ENCODE measurements at places on chromosomes 7 and 10. TPM values are rescaled to one million over a fixed set of nuclear protein-coding genes. Genes with fewer than 3 reads are reported as not detected.

The CHAT gene
- not detected for total RNA-seq

GRCh38 chr7:77226357-77226839 lies 26.8 kb upstream of the FGL2 start:
- no peaks in the 10 kb centered on the region for H3K27me3 ChIP-seq
- no peak overlapping the region for H3K4me3 ChIP-seq
- H3K4me1 ChIP-seq = no peaks in the 10 kb centered on the region
- no peak overlapping the region for H3K27ac ChIP-seq

DNA sequence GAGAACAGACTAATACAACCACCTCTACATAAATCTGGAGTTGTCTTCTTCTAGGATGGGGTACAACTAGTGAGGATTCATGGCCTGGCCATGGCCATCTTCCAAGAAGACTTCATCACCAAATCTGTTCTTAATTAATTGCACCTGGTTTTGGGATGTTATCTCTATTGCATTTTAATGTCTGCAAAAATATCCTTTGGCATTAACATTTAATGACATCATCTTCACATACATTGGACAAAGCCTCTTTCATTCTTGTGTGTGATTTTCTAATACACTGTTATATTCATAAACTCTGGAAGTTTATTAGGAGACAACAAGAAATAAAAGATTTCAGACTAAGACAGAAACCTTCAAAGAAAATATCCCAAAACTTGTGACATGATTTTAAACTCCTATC lies 124.2 kb upstream of the ABCB5 start:
- H3K27ac ChIP-seq = no peak overlapping the region
- H3K27me3 ChIP-seq = no peaks in the 10 kb centered on the region

DNA sequence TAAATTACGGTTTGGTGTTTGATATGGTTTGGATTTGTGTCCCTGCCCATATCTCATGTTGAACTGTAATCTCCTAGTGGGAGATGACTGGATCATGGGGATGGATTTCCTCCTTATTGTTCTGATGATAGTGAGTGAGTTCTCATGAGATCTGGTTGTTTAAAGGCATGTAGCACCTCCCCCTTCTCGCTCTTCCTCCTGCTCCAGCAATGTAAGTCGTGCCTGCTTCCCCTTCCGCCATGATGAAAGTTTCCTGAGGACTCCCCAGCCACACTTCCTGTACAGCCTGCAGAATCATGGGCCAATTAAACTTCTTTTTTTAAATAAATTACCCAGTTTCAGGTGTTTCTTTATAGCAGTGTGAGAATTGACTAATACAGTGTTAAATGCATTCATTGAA lies 116.6 kb downstream of the DOCK4 start:
- no peaks in the 10 kb centered on the region for H3K27me3 ChIP-seq
- H3K4me3 ChIP-seq = no peak overlapping the region
- no peak overlapping the region for H3K27ac ChIP-seq
- H3K4me1 ChIP-seq = peaks cover 17% of the 10 kb centered on the region
- H3K36me3 ChIP-seq = no peaks in the 10 kb centered on the region

DNA sequence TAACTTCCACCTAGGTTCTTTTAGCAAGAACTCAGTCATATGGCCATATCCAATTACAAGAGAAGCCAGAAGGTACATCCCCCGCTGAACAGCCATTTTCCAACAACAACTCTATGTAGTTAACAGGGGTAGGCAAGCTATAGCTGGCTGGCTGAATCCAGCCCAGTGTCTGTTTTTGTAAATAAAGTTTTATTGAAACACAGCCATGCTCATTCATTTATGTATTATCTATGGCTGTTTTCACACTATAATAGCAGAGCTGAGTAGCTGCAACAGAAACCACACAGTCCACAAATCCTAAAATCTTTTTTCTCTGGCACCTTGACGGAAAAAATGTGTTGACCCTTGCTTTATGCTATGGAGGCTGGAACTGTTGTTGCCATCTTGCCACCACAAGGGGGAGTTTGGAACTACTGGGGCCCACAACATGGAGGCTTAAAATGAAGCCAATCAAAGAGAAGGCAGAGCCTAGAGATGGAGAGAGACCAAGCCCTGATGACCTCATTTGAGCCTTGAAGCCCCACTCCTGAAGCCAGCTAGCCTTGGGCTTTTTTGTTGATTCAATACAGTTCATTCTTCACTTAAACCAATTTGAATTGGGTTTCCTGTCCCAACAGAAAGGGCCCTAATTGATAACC lies 33.3 kb upstream of the XPNPEP1 start:
- H3K27ac ChIP-seq = no peak overlapping the region
- no peaks in the 10 kb centered on the region for H3K36me3 ChIP-seq
- no peaks in the 10 kb centered on the region for H3K27me3 ChIP-seq
- no peak overlapping the region for H3K4me3 ChIP-seq
- DNase-seq = no peak
- H3K4me1 ChIP-seq = no peaks in the 10 kb centered on the region

The UPF2 gene
- 20.1 TPM for total RNA-seq

DNA sequence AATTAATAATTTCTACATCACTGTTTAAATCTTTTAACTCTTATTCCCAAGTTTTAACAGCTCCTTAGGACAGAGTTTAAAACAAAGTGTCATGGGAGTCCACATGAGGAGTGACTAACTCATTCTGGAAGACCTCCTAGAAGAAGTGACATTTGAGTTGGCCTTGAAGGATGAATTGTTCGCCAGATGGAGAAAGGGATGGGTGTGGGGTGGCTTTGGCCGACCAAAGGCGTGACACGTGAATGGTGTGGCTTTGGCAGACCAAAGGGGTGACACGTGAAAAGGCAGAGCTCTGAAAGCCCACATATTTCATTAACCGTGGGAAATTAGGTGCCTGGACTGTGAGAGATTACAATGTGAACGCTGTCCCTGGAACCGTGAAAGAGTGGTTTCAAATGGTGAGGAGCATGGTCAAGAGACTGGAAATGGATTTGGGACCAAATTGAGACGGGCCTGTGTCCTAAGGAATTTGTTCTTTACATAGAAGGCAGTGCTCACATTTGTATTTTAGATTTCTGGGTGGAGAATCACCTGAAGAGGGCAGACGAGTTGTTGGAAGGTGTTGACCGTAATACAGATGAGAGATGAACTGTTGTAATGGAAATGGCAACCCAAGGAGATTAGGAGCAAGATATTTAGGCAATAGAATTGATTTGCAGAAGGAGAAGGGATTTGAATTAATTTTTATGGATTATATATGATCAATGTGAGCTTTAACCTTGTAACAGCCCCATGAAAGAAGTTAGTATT lies 228.1 kb downstream of the BICC1 start:
- no peaks in the 10 kb centered on the region for H3K4me1 ChIP-seq
- no peak for DNase-seq
- H3K36me3 ChIP-seq = no peaks in the 10 kb centered on the region
- no peaks in the 10 kb centered on the region for H3K27me3 ChIP-seq

The ZNF425 gene
- total RNA-seq = 1.4 TPM

DNA sequence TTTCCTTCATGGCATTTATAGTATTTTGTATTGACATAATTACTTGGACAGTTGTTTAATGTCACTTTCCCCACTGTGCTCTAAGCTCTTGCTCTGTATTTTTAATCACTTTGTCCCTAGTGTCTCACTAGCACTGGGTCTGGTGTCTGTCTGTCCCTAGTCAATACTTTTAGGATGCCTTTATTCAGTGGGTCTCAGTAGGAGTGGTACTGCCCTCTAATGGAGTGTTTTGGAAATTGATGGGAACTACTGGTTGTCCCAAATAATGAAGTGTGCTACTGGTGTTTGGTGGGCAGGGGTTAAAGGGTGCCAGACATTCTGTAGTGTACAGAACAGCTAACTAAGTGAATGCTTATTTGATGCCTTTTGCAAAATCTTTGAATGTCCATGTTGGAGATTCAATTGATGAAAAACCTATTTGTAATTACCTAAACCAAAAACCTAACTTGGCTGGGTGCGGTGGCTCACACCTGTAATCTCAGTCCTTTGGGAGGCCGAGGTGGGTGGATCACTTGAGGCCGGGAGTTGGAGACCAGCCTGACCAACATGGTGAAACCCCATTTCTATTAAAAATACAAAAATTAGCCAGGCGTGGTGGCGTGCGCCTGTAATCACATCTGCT lies 33.3 kb downstream of the CDK14 start:
- no peak overlapping the region for H3K27ac ChIP-seq
- DNase-seq = no peak
- no peaks in the 10 kb centered on the region for H3K27me3 ChIP-seq
- no peak overlapping the region for H3K4me3 ChIP-seq

DNA sequence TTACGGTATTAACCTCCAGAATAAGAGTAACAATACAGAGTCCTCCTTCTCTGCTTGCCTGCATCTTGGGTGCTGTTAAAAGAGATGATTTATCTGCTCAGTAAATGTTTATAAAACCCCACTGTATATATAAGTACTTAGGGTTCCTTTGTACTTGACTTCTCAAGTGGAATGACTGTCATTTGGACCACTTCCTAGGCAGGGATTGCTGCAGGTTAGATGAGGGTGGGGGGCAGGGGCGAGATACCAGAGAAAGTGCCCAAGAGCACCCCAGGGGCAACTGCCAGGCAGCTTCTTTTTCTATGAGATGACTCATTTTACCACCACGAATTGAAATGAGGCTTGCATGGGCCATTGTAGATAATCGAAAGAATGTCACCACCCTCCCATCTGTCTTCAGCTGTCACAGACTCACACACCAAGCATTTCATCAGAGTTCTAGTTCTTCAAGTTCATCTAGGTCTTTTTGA lies 421.9 kb upstream of the GALNT17 start:
- H3K36me3 ChIP-seq = no peaks in the 10 kb centered on the region
- no peaks in the 10 kb centered on the region for H3K27me3 ChIP-seq
- peaks cover 16% of the 10 kb centered on the region for H3K4me1 ChIP-seq
- H3K4me3 ChIP-seq = no peak overlapping the region
- DNase-seq = no peak
- no peak overlapping the region for H3K27ac ChIP-seq
